ENCODE measurements at places on chromosomes 3 and 15.

GRCh38 chr3:175295248-175296130, 436.4 kb downstream of the NAALADL2 start:
- DNase-seq = no peak

DNA sequence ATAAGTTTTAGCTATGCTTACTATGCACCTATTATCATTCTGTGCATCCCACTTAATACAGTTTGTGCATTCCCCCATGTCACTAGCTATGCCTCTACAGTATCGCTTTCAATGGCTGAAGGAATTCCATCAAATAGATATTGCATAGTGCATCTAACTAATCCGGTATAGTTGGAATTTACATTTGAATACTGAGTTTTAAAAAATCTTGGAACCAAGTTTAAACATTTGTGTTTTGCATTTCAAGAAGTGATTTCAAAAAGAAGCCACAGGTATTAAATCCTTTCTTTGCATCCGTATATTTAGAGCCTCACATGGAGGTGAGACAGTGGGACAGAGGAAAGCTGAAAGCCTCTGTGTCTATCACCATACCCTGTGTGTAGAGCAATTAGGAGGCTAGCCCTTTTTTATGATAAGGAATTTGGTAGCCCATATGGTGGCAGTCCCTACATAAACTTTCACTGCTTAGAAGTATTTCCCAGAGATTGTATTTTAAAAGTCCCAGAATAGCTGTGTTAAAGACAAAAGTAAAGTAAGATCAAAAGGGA, 960.2 kb upstream of the CFAP20DC start:
- DNase-seq = no peak

DNA sequence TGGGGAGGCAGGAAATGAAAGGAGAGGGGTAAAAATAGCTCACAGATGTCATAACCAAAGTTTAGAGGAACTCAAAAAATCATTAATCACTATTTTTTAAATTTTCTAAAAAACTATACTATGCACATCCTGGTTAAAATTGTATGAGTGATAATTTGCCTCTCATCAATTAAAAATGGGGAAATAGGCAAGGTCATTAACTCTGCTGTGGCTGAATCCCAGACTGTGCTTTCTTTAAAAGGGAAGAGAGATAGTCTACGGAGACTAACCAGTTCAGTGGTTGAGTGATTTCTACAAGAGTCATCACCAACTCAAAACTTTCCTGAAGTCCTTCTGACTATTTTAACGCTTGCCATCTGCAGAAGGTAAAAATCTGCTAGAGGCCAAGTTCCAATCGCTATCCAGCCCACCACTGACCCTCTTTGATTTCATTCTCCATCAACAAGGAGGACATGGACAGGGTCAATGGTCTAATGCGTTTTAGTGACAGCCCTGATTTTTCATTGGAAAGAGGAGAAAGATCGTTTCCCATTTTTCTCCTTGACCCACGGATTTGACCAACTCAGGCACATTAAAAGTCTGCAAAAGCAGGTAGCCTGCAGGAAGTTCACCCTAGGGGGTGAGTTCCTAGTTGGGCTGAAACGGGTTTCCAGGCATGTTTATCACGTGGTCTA, 850 bp downstream of the SUCLG2 start:
- no peak for DNase-seq

- DNase-seq = no peak
Observed at GRCh38 chr3:177071496-177072156, 125.7 kb downstream of the TBL1XR1 start.

- no peak for DNase-seq
Observed at GRCh38 chr3:64588380-64588779, 99.4 kb downstream of the ADAMTS9 start.

- DNase-seq = no peak
Observed at GRCh38 chr15:26877831-26878230, 11.0 kb downstream of the GABRA5 start.

- no peak for DNase-seq
Observed at GRCh38 chr3:46931631-46932331, 44.8 kb downstream of the CCDC12 start.

GRCh38 chr15:73965758-73966113, 26.4 kb downstream of the STOML1 start:
- no peak for DNase-seq

- no peak for DNase-seq
Observed at GRCh38 chr3:96266395-96267190, 547.8 kb upstream of the EPHA6 start.

DNA sequence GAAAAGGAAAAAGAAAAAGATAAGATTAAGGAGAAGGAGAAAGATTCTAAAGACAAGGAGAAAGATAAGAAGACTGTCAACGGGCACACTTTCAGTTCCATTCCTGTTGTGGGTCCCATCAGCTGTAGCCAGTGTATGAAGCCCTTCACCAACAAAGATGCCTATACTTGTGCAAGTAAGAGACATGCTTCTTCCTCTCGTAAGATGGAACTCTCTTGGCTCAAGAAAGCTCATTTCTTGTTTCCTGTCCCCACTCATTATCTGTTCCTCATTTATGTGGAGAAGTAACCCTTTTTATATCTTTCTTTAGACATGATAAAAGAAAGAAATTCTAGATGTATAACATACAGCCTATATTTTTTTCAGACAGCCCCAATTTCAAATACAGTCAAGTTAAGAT, 101.4 kb downstream of the KLHL25 start:
- DNase-seq = no peak

GRCh38 chr3:134232151-134232550, 18.5 kb downstream of the RYK start:
- no peak for DNase-seq

DNA sequence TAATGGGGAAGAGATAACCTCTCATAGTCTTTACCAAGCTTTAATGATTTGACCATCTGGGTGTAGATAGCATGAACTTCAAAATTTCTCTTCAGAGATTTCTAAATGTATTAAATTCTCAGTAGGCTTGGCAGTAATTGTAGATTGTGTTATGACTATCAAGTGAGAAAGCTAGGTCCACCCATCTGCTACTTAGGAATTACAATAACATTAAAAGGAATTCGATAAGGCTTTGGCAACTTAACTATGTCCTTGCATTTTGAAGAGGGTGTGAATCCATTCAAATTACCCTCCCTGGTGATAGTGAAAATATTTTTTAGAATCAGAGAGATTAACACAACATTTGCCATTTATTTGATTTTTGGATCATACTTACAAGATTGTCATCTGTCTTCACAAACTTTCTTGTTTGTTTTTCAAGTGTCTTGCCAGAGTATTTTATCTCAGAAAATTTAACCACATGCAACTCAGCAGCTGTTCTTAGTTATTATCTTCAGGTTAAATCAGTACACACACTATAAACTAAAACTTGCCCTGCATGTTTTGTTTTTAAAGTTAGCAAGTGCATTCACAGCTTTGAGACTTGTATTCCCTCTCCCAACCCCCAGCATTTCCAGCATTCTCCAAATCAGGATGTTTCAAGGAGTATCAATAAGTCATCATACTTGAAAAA, 69.6 kb upstream of the COL8A1 start:
- DNase-seq = no peak

DNA sequence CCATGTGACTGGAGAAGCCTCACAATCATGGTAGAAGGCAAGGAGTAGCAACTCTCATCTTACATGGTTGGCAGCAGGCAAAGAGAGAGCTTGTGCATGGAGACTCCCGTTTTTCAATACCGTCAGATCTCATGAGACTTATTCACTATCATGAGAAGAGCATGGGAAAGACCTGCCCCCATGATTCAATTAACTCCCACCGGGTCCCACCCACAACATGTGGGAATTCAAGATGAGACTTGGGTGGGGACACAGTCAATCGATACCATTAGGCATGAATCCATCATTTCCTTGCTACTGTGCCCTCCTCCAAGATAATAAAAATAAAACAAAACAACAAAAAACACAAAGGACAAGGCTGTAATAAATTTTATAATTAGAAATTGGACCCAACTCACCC, 384.7 kb upstream of the MEIS2 start:
- no peak for DNase-seq

DNA sequence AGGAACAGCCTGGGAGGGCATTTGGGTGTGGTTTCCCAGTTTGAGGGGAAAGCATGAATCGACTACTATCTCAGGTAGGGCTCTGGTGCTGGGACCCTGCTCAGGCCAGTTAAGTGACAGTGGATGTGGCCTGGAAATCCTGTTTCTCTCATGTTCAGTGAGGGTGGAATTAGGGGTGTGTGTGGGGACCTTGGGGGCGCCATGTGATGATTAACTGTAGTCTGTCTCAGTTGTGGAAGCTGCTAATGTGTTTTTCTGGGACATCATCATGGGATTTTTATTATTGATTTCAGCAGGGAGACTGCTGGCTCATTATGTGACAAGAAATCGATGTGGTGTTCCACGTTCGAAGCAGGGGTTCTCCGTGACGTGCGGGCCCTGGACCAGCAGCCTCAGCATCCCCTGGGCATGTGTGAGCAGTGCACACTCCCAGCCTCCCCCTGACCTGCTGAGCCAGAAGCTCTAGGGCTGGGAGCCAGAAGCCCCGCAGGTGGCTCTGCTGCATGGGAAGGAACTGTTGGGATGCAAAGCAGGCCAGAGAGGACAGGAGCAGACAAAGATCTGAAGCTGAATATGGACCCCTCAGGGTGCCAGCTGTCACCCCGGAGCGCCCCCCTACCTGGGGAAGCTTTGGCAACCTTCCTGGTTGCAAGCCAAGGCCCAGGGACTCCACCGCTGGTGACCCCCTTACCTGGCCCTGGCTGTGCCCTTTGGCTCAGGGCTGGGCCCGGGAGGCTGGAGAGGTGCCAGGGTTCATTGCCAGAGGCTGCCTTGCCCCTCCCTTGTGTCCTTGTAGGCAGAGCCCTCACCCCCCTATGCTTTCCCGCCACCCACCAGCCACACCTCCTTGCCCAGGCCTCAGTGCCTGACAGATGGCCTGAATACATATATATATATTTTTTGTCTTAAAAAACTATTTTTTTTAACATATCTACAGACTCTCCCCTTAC, 149.8 kb downstream of the APBA2 start:
- DNase-seq = no peak

Data from NCI-H1436 treated with DMSO at 0.1 percent for 48 hours (cell line).